Stimulated activated CD4-positive, alpha-beta T cell treated with anti-CD3 and anti-CD28 coated beads, Interleukin-1b, Interleukin-23, amount 100 ng/mL, for 24 hours (primary cell): ENCODE measurements at places on chromosomes 2 and 18.

DNA sequence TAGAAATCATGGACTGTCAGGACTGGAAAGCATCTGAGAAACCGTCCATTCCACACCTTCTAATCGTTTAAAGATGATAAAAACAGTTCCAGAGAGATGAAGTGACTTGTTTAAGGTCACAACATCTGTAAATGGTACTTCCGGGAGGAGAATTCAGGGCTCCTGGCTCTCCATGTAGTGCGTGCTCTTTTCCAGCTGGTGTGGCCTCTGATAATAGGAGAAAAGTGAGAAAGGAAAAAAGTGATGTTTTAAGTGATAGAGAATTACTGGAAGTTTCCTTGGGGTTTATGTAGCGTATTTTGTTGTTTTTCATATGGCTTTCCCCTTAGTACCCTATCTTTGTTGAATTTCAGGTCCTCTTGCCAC, 663 bp downstream of the C2orf49 start:
- DNase-seq: no peak

GRCh38 chr2:107807988-107808387, 18.7 kb upstream of the RGPD4 start:
- no peak for DNase-seq

- DNase-seq: peak; percentile 24
Observed at GRCh38 chr2:143261986-143262385, 132.8 kb downstream of the ARHGAP15 start.

DNA sequence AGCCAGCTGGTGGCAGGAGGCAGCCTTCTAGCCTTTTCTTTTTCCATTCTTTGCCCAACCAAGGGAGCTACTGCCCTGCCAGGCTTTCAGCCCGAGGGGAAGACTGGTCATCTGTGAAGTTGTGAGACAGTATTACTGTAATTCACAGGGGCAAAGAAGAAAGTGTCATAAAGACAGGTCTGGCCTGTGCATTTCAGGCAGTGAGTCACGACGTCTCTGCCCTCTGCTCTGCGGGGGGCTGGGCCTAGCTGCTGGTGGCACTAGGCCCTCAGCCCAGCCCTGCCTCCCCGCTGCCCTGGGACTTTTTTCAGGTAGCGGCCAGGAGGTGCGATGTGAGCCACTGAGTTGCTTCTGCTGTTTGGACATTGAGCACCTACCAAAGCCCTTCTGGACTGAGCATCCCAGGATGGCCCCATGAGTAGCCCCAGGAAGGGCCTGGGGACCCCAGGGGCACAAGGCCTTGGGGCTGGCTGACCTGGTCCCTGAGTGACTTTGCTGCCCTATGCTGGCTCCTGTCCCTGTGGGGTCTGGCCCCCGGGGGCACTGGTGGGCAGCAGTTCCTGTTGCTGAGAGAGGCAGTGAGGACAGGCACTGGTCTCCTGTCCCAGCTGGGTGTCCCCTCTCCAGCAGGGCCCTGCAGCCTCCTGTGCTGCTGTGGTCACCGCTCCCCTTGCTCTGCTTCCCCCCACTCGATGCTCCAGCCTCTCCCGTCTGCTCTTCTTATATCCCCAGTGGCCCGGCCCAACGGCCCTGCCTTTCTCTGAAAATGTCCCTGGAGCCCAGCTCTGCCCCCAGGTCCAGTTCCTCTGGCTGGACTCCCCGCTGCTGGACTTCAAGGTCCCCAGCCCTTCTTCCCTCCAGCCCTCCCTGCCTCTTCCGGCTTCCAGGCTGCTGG, 7.0 kb downstream of the INHBB start:
- DNase-seq: no peak

DNA sequence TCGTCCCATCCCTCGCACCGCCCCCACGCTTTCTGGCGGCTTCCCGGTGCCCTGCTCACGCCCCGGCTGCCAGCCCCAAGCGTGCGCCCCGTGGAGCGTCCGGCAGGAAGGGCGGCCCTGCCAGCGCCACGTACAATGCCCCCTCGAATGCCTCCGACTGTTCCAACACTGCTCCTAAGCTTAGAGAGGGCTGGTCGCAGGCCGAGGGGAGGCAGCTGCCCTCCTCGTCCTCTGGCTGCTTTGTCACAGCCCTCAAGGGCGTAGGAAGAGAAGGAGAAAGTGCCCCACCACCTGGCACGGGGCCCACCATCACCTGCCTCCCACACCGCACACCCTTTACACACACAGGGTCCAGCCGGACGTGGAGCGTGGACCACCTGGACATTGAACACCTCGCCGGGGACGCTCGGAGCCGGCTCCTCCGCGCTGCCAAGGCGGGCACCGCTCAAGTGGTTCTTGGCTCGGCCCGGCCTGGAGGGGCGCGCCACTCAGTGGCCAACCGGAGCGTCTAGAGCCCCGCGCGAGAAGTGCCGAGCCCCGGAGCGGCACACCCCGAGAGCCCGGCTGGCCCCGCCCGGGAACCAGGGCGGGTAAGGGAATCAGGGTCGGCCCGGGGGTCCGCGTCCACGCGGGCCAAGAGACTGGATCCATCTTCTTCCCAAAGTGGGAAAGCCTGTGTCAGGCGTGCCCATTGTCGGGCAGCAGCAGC, 830 bp downstream of the DNER start:
- DNase-seq: no peak

DNA sequence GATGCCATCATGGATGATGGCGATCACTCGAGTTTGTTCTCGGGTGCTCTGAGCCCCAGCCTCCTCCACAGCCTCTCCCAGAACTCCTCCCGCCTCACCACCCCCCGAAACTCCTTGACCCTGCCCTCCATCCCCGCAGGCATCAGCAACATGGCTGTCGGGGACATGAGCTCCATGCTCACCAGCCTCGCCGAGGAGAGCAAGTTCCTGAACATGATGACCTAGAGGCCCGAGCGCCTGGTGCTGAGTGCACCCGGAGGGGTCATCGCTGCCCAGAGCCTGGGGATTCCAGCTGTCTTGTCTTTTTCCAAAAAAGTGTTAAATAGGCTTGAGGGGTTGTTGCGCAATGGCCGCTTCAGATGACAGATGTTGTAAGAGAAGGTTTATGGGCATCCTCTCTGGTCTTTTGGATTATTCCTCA, 254.8 kb downstream of the GLI2 start:
- no peak for DNase-seq

GRCh38 chr2:10873171-10873570, 38.6 kb upstream of the KCNF1 start:
- DNase-seq: no peak

- no peak for DNase-seq
Observed at GRCh38 chr2:195017890-195018289, 639.1 kb upstream of the SLC39A10 start.

DNA sequence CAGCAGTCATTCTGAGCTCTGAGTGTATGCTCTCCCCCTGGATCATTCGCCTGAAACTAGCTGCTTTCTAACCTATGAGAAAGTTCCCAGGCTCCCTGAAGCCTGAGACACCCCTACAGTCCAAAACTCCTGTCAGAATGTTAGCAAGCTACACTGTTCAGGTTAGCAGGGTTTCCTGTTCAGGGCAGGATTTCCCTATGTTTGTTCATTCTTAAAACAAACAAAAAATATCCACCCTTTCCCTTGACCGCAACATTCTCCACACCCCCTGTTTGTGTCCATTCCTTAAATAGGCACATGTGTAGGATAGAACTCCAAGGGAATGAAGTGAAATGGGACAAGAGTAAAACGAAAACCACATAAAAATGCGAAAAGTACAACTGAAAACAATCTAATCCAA, 83.1 kb downstream of the KLF7 start:
- DNase-seq: no peak

DNA sequence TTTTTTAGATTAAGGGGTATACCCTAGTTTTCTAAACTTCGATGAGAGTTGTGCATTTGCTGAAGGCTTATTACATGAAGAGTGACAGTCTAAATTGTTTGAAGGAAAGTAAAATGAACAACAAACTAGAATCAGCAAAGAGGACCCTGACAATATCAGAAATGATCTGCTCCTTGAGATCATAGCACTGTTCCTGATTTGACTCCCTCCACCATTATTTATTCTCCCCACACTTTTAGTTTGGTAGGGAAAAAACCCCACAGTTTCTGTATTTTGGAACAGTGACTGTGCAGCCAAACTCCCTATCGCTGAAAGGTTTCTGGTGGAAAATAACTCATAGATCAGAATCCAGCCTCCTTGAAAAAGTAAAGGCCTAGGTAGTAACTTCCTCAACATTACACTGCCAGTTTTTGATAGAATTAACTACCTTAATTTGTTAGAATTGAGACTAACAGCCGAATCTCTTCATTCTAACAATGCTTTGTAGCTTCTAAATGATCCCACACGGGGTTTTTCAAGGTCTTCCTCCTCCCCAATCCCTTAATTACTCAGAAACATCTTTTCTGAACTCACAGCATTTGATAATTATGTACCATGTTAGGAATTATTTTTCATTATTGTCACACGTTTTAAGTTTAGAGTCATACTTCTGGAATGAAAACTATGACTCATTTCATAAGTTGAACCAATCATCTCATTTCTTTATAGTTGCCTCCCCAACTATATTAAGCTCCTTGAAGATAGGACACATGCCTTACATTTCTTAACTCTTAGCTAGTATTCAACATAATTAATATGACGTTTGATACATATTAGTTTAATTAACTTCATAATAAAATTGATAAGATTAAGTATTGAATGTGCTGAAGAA, 2.9 kb downstream of the MYL12A start:
- no peak for DNase-seq

GRCh38 chr2:210654091-210654490, 97.7 kb downstream of the CPS1 start:
- no peak for DNase-seq
